ENCODE measurements at places on chromosomes 11 and 22.

GRCh38 chr11:17590463-17590862 lies 43.4 kb downstream of the OTOG start:
- no peak for DNase-seq

DNA sequence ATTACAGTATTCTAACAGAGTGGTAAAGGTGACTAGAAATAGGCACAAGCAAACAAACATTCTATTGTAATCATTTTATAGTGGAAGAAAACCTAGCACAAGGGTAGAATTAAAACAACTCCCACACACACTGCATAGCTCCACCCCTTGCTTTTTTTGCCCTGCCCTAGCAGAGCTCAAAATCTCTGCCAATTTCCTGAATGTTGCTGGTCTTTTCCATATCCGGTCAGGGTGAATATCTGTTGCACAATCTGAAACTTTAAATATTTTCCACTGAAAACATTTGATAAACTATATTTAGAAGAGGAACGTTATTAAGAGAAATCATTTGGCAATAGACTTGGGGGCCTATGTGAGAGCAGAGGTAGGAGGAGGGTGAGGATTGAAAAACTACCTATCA lies 2.7 kb downstream of the SPA17 start:
- DNase-seq, result no peak

DNA sequence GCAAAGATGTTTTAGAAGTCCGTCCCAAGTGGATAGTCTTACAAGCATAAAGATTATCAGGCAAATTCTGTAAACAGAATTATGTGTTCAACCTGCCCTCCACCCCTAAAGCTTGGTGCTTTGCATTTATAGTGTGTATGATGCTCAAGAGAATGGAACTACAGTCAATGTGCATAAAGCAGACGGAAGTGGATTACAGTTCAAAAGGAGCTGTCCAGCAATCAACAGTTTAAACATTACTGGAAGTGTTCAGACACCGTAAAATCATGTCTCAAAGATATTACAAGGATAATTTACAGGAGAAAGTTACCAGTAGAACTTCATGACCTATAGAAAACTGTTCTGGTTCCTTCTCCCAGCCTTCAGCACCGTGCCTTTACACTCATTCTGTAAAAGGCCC lies 1.0 kb downstream of the RIC3 start:
- no peak for DNase-seq

DNA sequence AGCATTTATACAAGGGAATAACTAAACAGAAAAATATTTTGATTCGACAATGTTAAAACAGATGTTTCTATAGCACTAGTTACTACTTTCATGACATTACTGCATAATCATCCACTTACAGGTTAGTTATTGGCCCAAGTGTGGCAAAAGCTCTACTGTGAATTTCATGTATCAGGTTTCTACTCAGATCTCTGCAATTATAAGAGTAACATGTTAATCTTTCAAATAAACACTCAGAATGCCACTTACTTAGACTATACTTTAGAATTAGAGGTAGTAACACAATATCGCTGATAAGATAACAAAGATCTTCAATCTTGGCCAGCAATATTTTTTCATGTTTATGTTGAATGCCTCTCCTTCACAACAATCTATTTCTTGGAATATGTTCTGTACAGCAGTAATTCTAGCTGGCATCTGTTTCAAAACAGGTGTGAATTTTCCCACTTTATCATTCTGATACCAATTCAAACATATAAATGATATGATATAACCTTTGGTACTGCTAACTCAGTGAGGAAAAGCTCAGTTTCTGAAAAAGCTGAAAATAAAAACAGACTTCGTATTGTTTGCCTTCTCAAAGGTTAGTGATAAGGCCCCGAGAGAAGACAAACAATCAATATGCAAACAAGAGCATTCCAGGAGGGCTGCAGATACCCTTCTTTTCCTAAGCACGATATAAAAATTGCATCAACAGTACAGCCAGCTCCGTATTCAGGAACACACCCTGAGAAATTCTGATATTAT lies 11.0 kb upstream of the CCDC34 start:
- no peak for DNase-seq

DNA sequence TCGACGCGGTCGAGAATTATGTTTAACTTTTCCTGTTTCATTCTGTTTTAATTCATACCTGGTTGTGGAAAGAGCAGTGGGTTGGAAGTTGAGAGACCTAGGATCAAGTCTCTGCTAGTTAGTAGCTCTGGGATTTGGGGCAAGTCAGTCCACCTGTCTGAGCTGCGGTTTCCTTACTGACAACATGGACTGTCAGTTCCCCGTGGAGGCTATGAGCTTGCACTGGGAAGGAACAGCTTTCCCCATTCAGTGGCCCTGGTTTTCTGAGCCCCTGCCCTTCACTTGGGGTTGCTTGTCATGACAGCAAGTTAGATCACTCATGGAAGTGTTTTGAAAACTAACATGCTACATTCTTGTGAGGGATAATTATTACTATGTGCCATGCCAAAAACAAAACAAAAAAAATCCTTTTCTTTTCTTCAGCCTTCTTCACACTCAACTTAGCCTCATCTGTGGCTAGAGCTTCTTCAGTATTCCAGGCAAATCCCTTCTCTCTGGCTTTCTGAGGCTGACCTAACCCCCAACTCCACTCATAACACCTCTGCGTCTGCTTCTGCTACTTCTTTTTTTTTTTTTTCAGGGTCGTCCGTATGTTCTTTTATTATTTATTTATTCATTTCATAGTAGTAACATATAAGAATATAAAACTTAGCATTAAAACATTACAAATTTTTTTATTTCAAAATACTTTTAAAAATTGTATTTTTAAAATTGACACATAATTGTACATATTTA lies 43.0 kb upstream of the ZBED5 start:
- DNase-seq, result peak; percentile 76

DNA sequence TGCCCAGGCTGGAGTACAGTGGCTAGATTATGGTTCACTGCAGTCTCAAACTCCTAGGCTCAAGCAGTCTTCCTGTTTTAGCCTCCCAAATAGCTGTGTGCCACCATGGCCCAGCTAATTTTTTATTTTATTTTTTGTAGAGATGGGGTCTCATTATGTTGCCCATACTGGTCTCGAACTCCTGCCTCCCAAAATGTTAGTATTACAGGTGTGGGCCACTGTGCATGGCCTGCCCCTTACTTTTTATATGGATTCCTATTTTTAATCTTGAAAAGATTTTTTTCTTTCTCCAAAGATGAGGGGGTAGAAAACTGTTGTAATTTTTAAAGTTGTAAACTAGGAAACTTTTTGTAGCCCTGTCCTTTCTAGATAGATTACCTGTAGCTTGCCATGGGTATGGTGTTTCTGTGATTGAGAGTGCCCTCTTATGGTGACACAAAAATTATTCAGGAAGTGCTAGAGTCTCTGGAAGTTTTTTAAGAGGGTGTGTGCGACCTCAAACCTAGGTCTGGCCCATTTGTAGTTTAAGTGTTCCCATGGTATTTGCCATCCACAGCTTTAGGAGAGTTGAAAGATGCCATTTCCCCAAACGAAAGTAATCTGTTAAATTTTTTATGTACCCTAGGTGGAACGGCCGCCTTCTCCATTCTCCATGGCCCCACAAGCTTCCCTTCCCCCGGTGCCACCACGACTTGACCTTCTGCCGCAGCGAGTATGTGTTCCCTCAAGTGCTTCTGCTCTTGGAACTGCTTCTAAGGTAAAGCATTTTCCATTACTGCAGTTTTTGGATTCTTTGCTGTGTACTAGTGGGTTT lies 32.4 kb downstream of the MCAM start:
- no peak for DNase-seq

GRCh38 chr22:33242078-33242477 lies 183.9 kb upstream of the SYN3 start:
- no peak for DNase-seq

GRCh38 chr11:134632347-134633119 lies 220.5 kb upstream of the B3GAT1 start:
- no peak for DNase-seq

- no peak for DNase-seq
These were observed 19.9 kb downstream of the TSKU start for GRCh38 chr11:76803023-76803422.

- no peak for DNase-seq
These were observed 17.4 kb upstream of the GLYATL1 start for GRCh38 chr11:58921778-58922390.

DNA sequence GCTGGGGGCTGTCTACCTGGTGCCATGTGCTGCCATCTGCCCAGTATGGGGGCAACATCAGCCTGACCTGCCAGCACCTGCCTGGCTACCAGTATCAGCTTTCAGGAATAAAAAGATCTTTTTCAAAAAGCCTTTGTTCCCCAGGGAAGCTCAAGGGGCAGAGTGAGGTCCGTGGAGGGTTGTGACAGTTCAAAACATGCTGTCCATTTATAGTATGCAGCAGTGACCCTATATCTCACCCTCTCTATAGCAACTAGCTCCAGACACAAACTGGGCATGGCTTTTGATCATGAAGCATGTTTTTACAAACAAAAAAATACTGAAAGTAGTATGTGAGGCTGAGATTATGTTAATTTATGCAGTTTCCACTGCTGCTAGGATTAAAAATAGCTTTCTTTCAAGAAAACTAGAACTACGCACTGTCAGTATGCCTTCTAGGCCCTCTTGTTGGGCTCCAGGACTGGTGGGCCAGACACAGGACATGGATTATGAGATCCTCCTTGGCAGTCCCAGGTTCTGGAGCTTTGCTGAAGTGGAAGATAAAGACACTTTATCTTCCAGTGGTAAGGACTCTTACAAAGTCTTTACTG lies 23.4 kb downstream of the NAV2 start:
- no peak for DNase-seq

GRCh38 chr11:109302591-109303334 lies 119.2 kb upstream of the C11orf87 start:
- no peak for DNase-seq

- no peak for DNase-seq
These were observed 60.2 kb downstream of the LINC01488 start for GRCh38 chr11:69541501-69542313.

DNA sequence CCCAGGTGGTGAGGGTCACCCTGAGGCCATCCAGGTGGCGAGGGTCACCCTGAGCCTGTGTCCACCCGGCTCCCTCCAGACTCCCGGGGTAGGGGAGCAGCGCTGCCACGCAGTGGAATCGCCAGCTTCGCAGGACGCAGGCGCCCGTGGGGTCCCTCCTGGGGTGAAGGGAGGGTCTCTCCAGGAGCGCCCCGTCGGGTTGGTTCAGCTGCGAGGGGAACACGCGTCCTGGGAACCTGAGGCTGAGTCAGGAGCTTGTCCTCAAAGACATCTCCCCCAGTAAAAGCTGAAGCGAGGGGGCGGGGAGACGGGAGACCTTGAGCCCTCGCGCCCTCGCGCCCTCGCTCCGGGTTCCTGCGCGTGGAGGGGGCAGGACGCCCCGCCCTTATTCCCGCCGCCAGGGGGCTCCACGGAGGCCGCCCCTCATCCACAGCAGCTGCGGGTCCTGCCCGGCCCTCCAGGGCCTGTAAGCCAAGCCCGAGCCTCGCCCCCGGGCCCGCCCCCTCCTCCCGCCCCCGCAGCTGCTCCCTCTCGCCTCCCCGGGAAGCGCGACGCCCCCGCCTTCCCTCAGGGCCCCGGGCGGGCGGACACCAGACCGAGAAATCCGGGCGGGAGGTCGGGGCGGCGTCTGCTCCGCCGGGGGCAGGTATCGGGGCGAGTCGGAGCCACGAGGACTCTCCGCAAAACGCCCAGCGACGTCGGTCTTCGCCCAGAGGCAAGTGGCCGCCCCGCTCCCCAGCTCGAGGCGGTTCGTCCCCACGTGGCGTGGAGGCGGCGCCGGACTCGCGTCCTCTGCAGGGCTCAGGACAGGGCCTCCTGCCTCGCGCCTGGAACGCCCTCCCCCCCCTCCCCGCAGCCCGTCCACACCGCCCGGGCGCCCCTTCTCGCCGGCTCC lies 22.8 kb downstream of the PIM3 start:
- no peak for DNase-seq

DNA sequence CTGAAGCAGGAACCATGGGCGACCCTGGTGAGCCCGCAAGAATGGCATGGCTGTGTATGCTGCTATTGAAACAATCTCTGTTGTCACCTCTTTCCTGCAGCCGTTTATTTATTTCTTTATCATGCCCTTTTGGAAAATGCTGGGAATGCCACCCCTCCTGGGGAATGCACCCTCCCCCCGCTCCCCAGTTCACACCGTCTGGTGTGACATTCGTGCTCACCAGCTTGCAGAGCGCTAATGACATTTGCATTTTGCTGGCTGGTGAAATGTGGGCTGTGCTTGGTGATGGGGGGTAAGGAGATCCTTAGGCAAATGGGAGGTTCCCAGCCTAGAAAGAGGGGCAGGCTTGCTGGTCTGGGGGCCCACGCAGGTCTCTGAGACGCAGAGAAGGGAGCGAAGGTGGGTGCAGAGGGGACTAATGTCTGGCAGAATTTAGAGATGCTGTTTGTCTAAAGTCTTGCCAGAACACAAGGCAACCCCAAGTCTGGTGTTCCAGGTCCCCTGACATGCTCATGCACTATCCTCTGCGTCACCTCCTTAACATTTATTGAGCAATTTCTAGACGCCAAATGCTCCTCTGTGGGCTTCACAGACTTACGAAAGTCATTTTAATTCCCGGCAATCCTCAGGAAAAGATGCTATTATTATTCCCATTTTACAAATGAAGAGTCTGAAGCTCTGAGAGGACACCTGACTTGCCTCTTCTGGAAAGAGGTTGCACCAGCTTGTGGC lies 91.7 kb downstream of the TP53I11 start:
- no peak for DNase-seq

- no peak for DNase-seq
These were observed 9.7 kb downstream of the PDGFB start for GRCh38 chr22:39234867-39235687.

GRCh38 chr22:44358709-44359440 lies 46.1 kb upstream of the SHISAL1 start:
- no peak for DNase-seq

DNA sequence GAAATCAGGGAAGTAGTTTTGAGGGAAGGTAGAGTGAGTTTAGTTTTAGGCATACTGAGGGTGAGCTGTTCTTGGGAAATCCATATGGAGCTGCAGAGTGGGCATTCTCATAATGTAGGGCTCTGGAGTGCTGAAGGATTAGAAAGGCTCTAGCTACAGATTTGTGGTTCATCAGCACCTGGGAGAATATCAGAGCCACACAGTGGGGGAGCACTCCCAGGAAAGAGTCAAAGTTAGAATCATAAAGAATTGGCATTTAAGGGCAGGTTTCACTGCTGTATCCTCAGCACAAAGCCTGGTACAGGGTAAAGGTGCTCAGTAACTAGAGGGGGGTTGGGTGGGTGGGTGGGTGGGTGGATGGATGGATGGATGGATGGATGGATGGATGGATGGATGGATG lies 52.5 kb downstream of the SLN start:
- no peak for DNase-seq

GRCh38 chr11:8838248-8838647 lies 72.7 kb upstream of the AKIP1 start:
- no peak for DNase-seq

Data from SJCRH30 (cell line).